Neural crest cell (in vitro differentiated cells): ENCODE measurements at places on chromosomes 1 and 21.

DNA sequence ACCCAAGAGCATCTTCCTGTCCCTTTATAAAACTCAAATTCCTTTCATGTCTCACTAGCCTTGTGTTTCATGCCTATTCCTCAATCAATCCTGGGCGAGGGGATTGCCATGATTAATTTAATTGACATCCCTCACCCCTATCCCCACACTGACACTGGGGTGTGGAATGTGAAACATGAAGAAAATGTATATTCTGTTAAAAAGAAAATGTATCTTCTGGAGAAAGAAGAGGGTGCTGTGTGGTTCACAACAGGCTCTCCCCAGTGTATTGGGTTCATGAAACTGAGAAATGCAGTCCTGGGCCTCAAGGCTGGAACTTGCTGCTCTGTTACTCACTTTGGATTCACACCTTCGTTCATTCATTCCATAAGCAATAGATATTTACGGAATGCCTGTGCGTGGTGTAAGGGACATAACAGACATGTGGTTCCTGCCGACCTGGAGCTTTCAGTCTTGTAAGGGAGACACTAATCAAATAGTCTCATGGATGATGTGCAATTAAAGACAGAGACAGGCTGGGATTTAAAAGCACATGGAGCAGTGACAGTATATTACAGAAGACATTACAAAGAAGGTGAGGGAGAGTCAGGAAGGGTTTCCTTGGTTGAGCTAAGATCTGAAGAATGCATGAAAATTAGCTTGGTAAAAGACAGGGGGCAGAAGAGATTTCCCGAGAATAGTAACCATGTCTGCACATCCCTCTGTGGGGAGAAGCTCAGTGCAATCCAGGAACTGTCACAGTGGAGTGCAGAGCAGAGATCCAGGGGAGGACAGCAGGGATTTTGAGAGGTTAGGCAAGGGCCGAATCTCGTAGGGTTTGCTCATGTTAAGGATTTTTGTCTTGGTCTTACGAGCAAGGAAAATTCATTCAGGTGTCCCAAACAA is 32.1 kb downstream of the SERTAD4 start:
- no peaks in the 10 kb centered on the region for H3K4me1 ChIP-seq
- DNase-seq: no peak
- no peak overlapping the region for H3K27ac ChIP-seq
- H3K4me3 ChIP-seq: no peak overlapping the region
- no peaks in the 10 kb centered on the region for H3K27me3 ChIP-seq

DNA sequence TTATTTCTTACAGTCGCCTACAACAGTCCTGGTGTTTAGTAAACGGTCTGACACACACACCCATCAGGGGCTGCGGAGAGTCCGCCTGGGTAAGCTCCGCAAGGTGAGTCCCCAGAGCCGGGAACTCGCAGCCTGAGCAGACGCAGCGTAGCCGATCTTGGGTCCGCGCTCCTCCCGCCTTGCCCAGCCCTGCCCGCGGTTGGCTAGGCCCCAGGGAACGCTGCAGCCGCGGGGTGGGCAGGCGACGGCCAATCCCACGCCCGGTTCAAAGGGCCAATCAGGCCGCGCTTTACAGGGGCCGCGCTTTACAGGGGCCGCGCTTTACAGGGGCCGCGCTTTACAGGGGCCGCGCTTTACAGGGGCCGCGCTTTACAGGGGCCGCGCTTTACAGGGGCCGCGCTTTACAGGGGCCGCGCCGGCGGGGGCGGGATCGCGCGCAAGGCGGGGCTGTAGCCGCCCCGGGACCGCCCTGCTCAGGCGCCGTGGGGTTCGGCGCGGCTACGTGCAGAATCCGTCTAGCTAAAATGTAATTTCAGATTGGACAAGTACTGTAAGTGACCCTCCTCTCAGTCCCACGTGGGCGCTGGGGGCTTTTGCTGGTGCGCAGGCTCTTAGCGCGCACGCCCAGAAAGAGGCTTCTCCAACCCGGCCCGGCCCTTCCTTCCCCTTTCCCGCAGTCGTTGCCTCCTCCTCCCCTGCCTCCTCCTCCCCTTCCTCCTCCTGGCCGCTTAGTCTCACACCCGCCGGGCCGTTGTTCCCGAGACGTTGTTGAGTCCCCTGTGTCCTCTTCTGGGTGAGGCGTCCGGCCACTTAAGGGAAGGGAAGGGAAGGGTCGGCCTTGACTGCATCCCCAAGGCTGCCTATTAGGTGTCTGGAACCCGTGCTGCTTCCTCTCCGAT is at the start of gene FGGY:
Gene FGGY (plus strand): TSS at position 737 of the 899 bp plus-strand sequence. CDS start 24,456 bp downstream, outside the sequence.
- peak; percentile 86 for DNase-seq
- H3K4me1 ChIP-seq: peaks cover 27% of the 10 kb centered on the region
- H3K36me3 ChIP-seq: peaks cover 8% of the 10 kb centered on the region
- H3K27me3 ChIP-seq: no peaks in the 10 kb centered on the region

DNA sequence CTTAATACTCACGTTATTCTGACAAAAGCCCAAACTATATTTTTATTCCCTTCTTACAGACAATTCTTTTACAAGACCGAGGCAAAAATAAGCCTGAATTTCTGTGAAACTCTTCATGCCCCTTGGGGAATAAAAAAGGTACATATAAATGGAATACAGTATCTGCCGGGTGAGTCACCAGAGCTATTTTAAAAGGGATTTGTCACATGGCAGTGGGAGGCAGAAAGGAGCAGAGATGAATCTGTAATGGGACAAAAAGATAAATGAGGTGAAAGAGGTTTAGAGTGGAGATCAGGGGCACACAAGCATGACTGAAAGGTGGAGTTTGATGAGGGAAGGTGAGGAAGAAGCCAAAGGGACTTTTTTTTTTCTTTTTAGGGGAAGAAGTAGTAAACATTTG is 8.8 kb downstream of the XCL1 start:
- no peak overlapping the region for H3K27ac ChIP-seq
- DNase-seq: no peak
- H3K4me1 ChIP-seq: no peaks in the 10 kb centered on the region
- H3K36me3 ChIP-seq: no peaks in the 10 kb centered on the region

DNA sequence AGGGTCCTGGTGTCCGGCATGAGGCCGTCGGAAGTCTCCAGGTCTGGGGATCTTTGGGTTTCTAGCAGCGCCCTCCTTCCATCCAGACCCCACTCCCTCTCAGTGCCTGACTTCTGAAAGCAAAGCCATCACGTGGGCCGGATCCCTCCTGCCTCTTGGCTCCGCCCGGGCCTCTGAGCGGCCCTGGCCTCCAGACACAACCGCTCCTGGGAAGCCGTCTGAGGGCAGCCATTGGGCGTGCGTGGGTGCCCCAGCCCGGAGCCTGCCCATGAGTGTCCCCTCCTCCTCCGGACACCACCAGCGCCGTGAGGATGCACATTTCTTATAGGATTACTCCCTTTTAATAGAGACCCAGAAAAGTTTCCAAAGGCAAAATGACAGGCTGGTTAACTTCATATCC is 137.0 kb upstream of the ARHGEF16 start:
- no peaks in the 10 kb centered on the region for H3K36me3 ChIP-seq
- no peak overlapping the region for H3K4me3 ChIP-seq
- H3K27me3 ChIP-seq: peaks cover 23% of the 10 kb centered on the region
- H3K27ac ChIP-seq: no peak overlapping the region

DNA sequence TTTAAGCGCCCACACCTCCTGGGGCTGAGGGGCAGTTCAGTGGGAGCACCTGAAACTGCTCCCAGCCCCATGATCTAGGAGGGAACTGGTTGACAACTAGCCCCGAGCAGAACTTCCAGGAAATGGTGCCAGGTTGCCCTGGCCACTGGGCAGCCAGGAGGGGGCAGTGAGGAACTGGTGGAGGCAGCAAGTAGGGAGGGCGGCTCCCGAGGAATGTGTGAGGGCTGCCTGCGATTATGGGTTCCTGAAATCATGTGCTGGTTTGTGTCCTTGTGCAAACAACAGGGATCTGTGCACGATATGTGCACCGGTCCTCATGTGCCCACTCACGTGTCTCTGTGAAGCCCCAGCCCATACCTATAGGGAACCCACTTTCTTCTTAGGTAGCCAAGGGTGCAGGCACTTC is 9.9 kb downstream of the GPR3 start:
- no peak overlapping the region for H3K4me3 ChIP-seq
- no peak for DNase-seq
- H3K27me3 ChIP-seq: peaks cover 2% of the 10 kb centered on the region
- no peak overlapping the region for H3K27ac ChIP-seq
- peaks cover 77% of the 10 kb centered on the region for H3K4me1 ChIP-seq

DNA sequence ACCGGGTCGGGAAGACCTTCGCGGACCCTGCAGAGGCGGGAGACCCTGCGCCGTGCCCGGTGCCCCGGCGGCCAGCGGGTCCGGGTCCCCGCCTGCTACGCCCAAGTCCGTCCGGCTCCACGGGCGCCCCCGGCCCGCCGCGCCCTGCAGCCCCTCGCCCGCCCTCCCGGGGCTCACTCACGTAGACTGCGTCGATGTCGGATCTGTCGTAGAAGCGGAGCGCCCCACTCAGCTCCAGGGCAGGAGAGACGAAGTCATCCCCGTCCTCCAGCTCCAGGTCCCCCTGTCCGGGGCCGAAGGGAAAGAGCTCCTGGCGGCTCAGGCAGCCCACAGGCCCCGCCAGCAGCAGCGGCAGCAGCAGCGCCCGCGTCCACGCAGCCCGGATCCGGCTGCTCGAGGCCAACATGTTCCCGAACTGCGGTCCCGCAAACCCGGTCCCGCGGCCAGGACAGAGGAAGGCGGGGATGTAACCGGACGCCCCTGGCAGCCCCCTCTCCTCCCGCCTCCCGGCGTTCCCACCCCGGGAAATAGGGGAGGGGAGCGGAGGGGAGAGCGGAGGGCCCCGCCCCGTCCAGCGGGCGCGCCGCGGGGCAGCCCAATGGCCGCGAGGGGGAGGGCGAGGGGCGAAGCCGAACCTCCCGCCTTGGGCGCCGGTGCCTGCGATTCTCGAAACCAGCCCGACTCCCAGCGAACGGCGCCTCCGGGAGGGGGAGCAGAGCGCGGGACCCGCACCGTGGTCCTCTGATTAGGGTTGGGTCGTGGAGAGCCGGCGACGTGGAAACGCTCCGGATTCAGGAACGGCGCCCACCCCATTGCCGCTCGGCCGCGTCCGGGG is at the start of gene NID1:
Gene NID1 (minus strand): TSS at position 417 of the 835 bp plus-strand sequence. CDS start 11 bp downstream, at position 406.
- H3K36me3 ChIP-seq: peaks cover 6% of the 10 kb centered on the region
- H3K27me3 ChIP-seq: peaks cover 36% of the 10 kb centered on the region
- peaks cover 44% of the 10 kb centered on the region for H3K4me1 ChIP-seq
- DNase-seq: peak; percentile 71
- H3K27ac ChIP-seq: peak within 1 kb of the TSS; percentile 76

DNA sequence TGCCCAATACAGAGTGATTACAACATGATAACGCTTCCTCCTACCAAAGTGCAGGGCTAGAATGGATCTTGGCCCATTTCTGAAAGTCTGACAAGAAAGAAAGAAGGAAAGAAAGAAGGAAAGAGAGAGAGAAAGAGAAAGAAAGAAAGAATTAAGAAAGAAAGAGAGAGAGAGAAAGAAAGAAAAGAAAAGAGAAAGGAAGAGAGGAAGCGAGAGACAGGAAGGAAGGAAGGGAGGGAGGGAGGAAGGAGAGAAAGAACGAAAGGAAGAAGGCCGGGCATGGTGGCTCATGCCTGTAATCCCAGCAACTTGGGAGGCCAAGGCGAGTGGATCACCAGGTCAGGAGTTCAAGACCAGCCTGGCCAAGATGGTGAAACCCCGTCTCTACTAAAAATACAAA is 44.1 kb upstream of the PPM1J start:
- no peak overlapping the region for H3K27ac ChIP-seq
- no peaks in the 10 kb centered on the region for H3K27me3 ChIP-seq
- peaks cover 19% of the 10 kb centered on the region for H3K4me1 ChIP-seq

DNA sequence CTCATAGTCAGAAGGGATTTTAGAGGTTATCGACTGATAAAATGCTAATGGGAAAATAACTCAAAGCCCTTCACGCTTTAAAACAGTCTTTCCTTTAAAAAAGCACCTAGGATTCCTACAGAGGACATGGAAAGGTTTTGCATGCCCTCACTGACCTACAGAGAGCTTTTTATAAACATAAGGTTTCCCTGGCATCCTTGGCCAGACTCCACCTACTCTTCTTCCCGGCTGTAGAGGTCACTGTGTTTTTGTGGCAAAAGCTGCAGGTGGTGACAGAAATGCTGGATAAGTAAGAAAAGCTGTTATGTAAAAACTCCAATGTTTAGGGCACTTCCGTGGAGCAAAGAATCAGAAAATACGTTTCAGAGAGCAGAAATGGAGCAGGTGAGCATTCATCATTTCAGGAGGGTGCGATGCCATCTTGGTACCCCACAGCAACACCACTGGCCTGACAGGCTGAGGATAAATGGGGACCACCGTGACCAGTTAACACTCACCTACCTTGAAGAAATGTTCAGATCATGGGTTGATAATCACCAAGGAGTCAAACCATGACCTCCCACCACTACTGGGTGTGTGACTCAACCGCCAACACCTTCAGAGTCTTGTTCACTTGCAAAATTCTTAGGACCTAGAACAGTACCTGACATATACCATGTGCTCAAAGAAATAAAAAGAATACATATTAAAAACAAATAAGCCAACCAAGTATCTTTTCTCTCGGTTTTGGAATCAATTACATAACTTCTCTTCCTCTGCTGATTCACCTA is 46.6 kb downstream of the SSBP3 start:
- no peak for DNase-seq
- peaks cover 58% of the 10 kb centered on the region for H3K4me1 ChIP-seq
- H3K4me3 ChIP-seq: no peak overlapping the region
- H3K27ac ChIP-seq: no peak overlapping the region
- no peaks in the 10 kb centered on the region for H3K27me3 ChIP-seq
- H3K36me3 ChIP-seq: no peaks in the 10 kb centered on the region

- H3K36me3 ChIP-seq: no peaks in the 10 kb centered on the region
- no peak overlapping the region for H3K4me3 ChIP-seq
- no peaks in the 10 kb centered on the region for H3K27me3 ChIP-seq
- H3K4me1 ChIP-seq: no peaks in the 10 kb centered on the region
Observed at GRCh38 chr1:113542221-113542701, 151.9 kb downstream of the MAGI3 start.

- H3K27me3 ChIP-seq: no peaks in the 10 kb centered on the region
- peaks cover 5% of the 10 kb centered on the region for H3K36me3 ChIP-seq
- no peak overlapping the region for H3K4me3 ChIP-seq
Observed at GRCh38 chr1:38178216-38178615, 131.6 kb upstream of the POU3F1 start.

GRCh38 chr1:198151688-198152087 is 5.1 kb upstream of the NEK7 start:
- no peaks in the 10 kb centered on the region for H3K27me3 ChIP-seq
- H3K36me3 ChIP-seq: no peaks in the 10 kb centered on the region
- DNase-seq: no peak
- H3K4me1 ChIP-seq: peaks cover 5% of the 10 kb centered on the region
- no peak overlapping the region for H3K4me3 ChIP-seq
- H3K27ac ChIP-seq: no peak overlapping the region

DNA sequence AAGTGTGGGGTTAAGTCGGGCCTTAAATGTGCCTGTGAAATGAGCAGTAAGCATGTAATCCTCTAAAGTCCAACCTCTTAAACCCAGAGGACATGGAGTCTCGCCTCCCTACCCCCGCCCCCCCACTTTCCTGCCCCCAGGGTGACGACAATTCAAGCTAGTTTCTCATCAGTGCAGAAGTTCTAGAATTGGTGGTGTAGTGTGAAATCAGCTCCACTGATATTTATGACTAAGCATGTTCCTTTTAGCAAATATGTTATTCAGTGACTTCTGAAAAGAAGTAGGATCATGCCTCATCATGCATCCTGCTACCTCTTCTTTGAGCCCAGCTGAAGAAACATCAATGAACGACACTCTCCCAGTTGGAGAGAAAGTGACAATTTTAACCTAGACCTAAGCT is 2.6 kb upstream of the ABCB10 start:
- no peak for DNase-seq
- H3K4me1 ChIP-seq: peaks cover 30% of the 10 kb centered on the region
- peak overlapping the region; percentile 72 for H3K4me3 ChIP-seq
- no peaks in the 10 kb centered on the region for H3K27me3 ChIP-seq

- H3K4me1 ChIP-seq: peaks cover 11% of the 10 kb centered on the region
- peak overlapping the region; percentile 54 for H3K27ac ChIP-seq
- H3K27me3 ChIP-seq: no peaks in the 10 kb centered on the region
- DNase-seq: no peak
- no peaks in the 10 kb centered on the region for H3K36me3 ChIP-seq
- H3K4me3 ChIP-seq: no peak overlapping the region
Observed at GRCh38 chr1:202622388-202622787, 87.9 kb downstream of the SYT2 start.
